ENCODE measurements at places on chromosomes 4 and X. TPM values are rescaled to one million over a fixed set of nuclear protein-coding genes. Genes with fewer than 3 reads are reported as not detected.

DNA sequence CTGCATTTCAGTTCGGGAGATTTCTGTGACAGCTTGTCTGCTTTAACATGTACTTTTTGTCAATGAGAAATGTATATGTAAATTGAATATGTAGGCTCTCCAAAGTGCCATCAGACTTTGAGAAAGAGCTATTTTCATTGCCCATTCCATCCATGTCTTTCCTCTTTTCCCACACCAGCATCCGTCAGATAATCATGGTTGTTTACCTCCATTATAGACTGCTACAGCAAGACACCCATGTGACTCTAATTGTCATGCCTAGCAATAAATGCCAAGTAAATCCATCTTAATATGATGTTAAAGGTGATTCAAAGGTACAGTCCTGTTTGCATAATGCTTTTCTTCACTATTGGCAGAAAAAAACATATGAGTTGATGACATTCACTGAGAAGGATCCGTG lies 1019.3 kb upstream of the GRID2 start:
- H3K27ac ChIP-seq: no peak overlapping the region
- H3K4me3 ChIP-seq: no peak overlapping the region
- H3K4me1 ChIP-seq: no peaks in the 10 kb centered on the region

- no peak overlapping the region for H3K27ac ChIP-seq
- DNase-seq: no peak
- peaks cover 6% of the 10 kb centered on the region for H3K4me1 ChIP-seq
- no peak overlapping the region for H3K4me3 ChIP-seq
Observed at GRCh38 chr4:899556-899906, 32.6 kb downstream of the GAK start.

Gene MAML3
- 0.32 TPM for total RNA-seq

Gene KIAA1210
- total RNA-seq: not detected

Gene CXCL11
- not detected for total RNA-seq

Gene REPS2
- total RNA-seq: not detected

Gene MAGEB1
- not detected for total RNA-seq

Measured in activated T-helper 1 cell treated with anti-CD3 and anti-CD28 coated beads, Interleukin-12 subunit alpha, Interleukin-12 subunit beta, Interleukin-2, Interleukin-4 antibody, amounts not matched to agents 30 ng/mL and 10 ng/mL and 1 ng/mL, durations not matched to agents 14 hours and 24 hours and 36 hours (primary cell).